ENCODE measurements at places on chromosomes 2 and 18.
A peak's percentile ranks its signal among the peaks of the same experiment; 100 is the strongest.

DNA sequence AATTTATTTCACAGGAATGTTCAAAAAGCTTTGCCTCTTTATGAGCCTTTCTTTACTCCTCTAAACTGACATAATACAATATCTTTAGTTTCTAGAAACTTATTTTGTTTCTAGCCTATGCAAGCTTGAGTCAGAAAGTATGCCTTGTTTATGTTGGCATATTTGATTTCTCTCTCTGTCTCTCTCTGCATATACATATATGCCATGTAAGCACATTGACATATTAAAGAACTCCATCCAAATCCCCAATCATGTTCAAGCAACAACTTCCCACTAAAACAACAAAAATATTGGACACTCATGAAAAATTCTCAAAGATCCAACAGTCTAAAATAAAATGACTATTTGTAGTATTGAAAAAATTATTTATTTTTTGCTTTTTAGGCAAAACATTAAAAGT, 1651.2 kb upstream of the ACVR2A start:
- no peak for DNase-seq

DNA sequence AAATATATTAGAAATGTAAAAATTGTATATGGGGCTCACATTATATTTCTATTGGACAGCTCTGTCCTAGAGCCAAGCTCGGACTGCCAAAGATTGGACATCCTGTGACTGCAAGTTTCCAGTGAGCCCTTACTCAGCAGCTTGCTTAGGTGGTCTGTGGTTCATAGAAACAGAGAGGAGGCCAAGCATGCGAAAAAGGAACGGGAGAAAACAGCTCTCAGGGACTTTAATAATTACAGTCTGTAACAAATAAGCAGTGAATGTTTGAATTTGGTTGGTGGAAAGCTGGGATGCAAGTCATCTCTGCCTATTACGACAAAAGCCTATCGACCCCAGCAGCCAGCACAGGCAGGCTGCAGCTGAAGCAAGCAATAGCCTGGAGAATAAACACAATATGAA, 35.6 kb downstream of the WIPF1 start:
- no peak for DNase-seq

DNA sequence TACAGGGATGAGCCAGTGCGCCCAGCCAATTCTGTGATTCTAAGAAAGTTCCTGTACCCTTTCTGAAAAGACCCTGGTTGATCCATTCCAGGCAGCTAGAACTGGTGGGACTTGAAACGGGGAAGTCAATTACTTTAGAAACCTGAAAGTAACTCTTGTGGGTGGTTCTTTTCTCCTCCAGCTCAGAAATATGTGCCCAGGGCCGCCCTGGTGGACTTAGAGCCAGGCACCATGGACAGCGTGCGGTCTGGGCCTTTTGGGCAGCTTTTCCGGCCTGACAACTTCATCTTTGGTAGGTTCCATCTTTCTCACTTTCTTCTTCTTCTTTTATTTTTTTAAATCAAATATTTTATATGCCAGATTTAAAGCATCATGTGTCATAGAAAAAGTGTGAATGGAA, 2.7 kb downstream of the TUBB6 start:
- no peak for DNase-seq

GRCh38 chr2:17892770-17893534, 14.5 kb downstream of the KCNS3 start:
- DNase-seq: no peak

- peak; percentile 86 for DNase-seq
These were observed 13.2 kb upstream of the SEH1L start for GRCh38 chr18:12934454-12935071.

GRCh38 chr18:36685580-36685979, 143.2 kb downstream of the TPGS2 start:
- DNase-seq: no peak

- no peak for DNase-seq
These were observed 30.2 kb downstream of the GREB1 start for GRCh38 chr2:11563784-11564666.

DNA sequence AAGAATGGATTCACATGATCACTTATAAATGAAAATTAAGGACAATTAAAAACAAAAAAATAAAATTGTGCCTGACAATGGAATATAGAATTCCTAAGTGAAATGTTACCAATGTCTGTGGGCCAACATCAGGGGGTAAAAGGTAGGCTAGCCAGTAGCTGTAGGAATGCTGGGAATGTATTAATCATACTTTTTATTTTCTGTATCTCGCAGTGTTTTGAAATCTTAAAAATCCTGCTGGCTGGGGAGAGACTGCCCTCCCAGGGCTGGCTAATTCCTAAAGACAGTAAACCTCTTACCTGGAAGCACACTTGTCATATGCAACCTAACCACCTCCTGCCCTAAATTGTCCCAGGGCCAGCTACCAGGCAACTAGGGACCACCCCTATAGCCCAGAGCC, 69.8 kb downstream of the REV1 start:
- DNase-seq: peak; percentile 52

- DNase-seq: no peak
These were observed 421.6 kb upstream of the CHST9 start for GRCh38 chr18:27606741-27607140.

- peak; percentile 65 for DNase-seq
These were observed 6.7 kb downstream of the RAMP1 start for GRCh38 chr2:237866101-237866621.

DNA sequence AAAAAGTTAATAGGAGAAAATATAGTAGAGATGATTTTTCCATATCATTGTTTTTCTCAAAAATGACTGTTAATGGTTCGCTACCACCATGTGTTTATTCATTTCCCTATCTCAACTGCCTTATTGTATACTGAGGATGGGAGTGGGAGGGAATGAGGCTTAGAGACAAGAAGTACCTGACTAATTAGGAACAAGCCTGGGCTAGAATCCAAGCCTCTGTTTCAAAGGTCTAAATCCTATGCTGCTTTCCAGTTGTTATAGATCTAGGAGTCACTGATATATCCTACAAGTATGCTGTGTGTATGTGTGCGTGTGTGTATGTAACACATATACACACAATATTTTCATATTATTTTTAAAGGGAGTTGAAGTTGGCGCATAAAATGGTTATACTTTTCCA, 465.9 kb downstream of the EPHA4 start:
- no peak for DNase-seq

GRCh38 chr2:6823111-6823510, 42.6 kb downstream of the CMPK2 start:
- peak; percentile 71 for DNase-seq

- no peak for DNase-seq
These were observed 14.6 kb downstream of the SLC4A3 start for GRCh38 chr2:219642069-219642454.

DNA sequence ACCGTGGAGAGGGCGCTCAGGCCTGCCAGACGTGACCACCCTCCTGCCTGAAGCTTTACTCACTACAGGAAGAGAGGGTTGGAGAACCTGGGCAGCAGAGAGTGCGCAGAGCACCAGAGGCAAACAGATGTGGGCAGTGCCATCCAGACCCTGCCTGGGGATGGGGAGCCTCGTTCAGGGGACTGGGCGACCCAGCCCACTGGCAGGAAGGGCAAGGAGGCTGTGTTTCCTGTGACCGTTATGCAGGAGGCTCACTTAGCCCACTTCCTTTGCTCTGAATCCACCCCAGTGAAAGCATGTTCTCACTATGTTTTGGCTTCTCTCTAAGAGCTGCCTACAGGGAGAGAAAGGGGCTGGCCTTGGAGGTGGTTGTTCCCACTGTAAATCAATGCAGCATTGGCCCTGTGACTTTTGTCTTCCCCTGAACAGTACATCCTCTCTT, 23.0 kb upstream of the ACKR3 start:
- DNase-seq: no peak

GRCh38 chr2:19664646-19665045, 237.1 kb downstream of the TTC32 start:
- no peak for DNase-seq

- peak; percentile 75 for DNase-seq
These were observed 35.6 kb downstream of the COL5A2 start for GRCh38 chr2:189143925-189144324.

GRCh38 chr18:44725300-44726058, 44.8 kb downstream of the SETBP1 start:
- DNase-seq: peak; percentile 68

- DNase-seq: no peak
These were observed 76.5 kb upstream of the HPCAL1 start for GRCh38 chr2:10226038-10226724.

- no peak for DNase-seq
These were observed 139.4 kb upstream of the HAAO start for GRCh38 chr2:42931818-42932195.

DNA sequence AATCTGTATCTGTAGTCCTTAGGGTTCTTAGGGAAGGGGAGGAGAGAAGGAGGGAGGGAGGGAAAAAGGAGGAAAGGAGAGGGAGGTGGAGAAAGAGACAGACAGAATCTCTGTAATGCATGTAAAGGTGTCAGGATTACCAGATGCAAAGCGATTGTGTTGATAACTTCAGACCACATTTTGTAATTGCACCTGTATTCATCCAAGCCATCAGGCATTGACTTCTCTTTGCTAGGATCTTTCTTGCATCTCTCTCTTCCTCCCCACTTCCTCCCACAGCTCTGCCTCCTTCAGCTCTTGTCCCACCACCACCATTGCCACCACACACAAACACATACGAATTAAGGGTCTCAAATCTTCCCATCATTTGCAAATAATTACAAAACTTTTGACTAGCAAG, 91.4 kb downstream of the AOX1 start:
- DNase-seq: no peak

DNA sequence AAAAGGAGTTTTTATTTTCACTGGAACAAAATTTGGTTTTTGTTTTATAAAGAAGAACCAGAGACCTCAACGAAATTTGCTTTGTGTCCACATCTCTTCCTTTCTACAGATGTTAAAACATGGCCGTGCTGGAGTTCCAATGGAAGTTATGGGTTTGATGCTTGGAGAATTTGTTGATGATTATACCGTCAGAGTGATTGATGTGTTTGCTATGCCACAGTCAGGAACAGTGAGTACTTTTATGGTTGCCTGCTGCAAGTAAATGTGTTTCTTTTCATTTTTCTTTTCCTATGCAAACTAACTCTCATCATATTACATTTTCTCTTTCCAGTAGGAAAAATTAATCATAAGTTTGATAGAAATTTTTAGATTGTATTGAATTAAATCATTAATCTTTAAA, 48.4 kb upstream of the TBR1 start:
- no peak for DNase-seq

GRCh38 chr2:23206650-23207049, 178.3 kb upstream of the KLHL29 start:
- DNase-seq: no peak

- no peak for DNase-seq
These were observed 223.1 kb upstream of the SP5 start for GRCh38 chr2:170492010-170492409.

- no peak for DNase-seq
These were observed 17.2 kb downstream of the SNORC start for GRCh38 chr2:232887171-232887850.

DNA sequence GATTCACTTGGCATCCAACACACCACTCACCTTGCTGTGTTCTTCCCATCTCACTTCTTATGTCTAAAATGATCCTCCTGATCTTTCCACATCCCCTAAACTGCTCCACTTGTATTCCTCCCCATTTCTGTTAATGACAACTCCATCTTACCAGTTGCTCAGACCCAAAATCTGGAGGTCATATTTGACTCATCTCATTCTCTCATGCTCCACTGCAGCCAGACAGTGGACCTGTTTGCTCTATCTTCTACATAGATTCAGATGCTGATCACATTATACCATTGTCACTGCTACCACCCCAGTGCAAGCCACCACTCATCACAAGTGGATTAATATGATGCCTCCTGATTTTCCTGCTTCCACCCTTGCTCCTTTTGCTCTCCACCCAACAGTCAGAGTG, 7.9 kb upstream of the NABP1 start:
- DNase-seq: no peak

DNA sequence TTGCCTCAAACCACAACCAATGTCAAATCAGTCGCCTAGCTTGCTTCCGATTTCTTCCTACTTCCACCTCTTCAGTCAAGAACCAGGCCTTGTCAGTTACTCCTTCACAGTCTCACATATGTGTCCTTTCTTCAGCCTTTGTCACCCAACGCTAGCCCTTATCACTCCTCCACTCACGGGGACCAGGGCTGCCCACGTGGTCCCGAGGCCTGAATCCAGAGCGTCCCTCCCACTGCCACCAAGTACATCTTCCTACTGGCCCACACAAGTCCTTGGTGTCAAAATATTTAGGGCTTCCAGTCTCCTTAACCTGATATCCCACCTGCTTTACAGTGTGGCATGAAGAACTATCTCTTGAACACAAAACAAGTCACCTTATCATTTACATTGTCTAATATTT, 119.1 kb upstream of the SPRED2 start:
- DNase-seq: no peak

- peak; percentile 95 for DNase-seq
These were observed 35.1 kb upstream of the YWHAQ start for GRCh38 chr2:9665898-9666297.

DNA sequence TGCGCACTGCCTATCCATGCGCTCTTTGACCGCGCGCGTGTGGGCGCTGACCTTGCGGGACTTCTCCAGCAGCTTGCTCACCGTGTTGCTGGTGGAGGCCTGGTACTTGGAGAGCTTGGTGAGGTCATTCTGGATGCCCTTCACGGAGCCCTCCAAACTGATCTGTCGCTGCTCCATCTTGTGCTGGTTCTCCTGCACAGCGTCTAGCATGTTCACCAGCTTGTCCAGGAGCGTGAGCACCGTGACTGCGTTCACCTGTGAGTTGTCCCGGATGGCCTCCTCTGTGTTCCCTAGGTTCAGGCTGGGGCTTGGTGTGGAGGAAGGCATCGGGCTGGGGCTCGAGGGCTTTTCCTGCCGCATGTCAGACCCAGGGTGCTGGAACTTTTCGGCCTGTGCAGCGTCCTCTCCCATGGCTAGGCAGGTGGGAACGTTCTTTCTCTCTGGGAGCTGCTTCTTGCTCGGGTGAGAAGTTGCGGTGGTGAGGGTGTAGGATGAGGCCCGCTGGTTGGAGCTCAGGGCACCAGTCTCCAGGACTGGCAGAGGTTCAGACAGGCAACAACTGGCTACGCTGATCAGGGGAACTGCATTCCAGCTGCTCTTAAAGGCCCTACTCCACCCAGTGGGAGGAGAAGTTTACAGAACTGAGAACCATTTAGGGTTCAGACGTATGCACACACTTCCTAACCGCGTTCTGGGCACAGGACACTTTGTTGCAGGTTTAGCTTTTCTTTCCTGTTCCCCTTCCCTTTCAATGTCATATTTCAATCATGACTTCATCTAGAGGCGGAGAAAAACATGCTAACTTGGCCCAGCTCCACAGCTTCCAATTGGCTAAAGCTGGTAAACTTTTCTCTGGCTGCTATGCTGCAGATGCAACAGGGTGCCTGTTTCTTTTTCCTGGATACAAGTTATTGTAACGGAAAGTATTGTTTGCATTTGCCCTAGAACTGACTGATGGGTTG, at the start of gene CAVIN2:
TSS of gene CAVIN2 (minus strand) at position 574 of the 962 bp plus-strand sequence. CDS start at position 411, 163 bp downstream.
- peak; percentile 80 for DNase-seq

- no peak for DNase-seq
These were observed 17.5 kb upstream of the LONRF2 start for GRCh38 chr2:100339823-100340222.

GRCh38 chr2:19799881-19800780, 101.7 kb downstream of the TTC32 start:
- no peak for DNase-seq

- DNase-seq: no peak
These were observed 365.3 kb downstream of the RND3 start for GRCh38 chr2:150122156-150122555.

Data from EL (cell line).